ENCODE measurements at places on chromosomes 16 and 17. TPM values are rescaled to one million over a fixed set of nuclear protein-coding genes. Genes with fewer than 3 reads are reported as not detected.

The CDH16 gene
- 8.7 TPM for total RNA-seq

The SLC38A8 gene
- not detected for total RNA-seq

The RNU2-1 gene
- 2,768 TPM for total RNA-seq

The TAF1C gene
- 56.5 TPM for total RNA-seq

The SHCBP1 gene
- total RNA-seq: 0.92 TPM

The CMTR2 gene
- 26.0 TPM for total RNA-seq

The NPIPA5 gene
- total RNA-seq: 15.9 TPM

The ARHGAP44 gene
- 40.9 TPM for total RNA-seq

The KRT36 gene
- not detected for total RNA-seq

The GRB7 gene
- 92.8 TPM for total RNA-seq

The PYY gene
- not detected for total RNA-seq

The C17orf100 gene
- total RNA-seq: 3.3 TPM

The PRSS53 gene
- 4.5 TPM for total RNA-seq

The PITPNM3 gene
- 15.2 TPM for total RNA-seq

The ACOX1 gene
- total RNA-seq: 102 TPM

- peak; percentile 65 for DNase-seq
These were observed 23.0 kb downstream of the RARA start for GRCh38 chr17:40331743-40332641.

DNA sequence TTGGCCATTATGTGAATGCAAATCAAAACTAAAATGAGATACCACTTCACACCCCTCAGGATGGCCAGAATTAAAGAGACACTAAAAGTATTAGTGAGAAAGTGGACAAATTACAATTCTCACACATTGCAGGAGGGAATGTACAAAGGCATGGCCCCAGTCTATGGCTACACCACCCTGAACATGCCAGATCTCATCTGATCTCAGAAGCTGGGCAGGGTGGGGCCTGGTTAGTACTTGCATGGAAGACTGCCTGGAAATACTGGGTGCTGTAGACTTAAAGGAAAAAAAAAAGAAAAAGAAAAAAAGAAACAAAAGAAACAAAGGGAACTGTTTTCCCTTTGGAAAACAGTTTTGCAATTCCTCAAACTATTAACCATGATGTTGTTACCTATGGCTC lies 97.0 kb upstream of the RBL2 start:
- no peak for DNase-seq

DNA sequence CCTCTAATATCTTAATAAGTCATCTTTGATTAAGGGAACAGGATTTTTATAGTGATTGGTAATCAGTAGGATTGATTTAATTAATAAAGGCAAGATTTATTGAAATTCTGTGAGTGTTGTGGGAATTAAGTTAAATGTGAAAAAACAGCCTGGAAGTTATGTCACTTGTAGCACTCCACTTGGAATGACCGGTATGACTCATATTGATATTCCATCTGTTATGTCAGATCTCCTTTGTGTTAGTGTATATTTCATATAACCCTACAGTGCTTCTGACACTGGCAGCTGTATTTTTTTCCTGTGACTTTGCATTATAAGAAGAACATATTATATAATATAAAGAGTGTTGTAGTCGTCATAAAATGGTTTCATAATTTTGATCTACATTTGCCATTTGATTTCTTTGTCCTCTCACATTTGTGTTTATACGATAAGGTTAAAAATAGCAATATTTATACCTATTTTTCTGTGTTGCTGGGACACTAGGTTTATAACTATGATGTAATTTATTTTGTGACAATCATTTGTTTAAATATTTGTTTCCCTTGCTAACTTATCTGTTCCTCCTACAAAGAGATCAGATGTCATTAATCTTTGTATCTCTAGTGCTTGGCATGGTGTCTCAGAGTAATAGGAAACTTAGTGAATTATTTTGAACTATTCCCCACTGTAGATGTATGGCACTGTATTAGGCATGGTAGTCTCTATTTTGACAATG lies 249.0 kb downstream of the BCAS3 start:
- no peak for DNase-seq

- no peak for DNase-seq
These were observed 305.0 kb upstream of the MON1B start for GRCh38 chr16:76885776-76886537.

GRCh38 chr16:67803894-67804293 lies 2.5 kb downstream of the RANBP10 start:
- DNase-seq: no peak

GRCh38 chr16:66175058-66175457 lies 191.4 kb upstream of the CDH5 start:
- no peak for DNase-seq

- DNase-seq: no peak
These were observed 1.8 kb downstream of the CNTNAP4 start for GRCh38 chr16:76278980-76279379.

DNA sequence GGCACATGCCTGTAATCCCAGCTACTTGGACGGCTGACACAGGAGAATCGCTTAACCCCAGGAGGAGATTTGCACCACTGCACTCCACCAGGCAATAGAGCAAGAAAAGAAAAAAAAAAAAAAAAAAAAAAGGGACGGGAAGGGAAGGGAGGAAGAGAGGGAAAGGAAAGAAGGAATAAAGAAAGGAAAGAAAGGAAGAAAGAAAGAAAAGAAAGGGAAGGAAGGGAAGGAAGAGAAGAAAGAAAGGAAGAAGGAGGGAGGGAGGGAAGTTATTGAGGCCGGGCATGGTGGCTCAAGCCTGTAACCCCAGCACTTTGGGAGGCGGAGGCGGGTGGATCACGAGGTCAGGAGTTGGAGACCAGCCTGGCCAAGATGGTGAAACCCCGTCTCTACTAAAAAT lies 50.4 kb upstream of the STAC2 start:
- DNase-seq: no peak

GRCh38 chr17:41914358-41914766 lies 4.4 kb downstream of the ACLY start:
- DNase-seq: no peak

DNA sequence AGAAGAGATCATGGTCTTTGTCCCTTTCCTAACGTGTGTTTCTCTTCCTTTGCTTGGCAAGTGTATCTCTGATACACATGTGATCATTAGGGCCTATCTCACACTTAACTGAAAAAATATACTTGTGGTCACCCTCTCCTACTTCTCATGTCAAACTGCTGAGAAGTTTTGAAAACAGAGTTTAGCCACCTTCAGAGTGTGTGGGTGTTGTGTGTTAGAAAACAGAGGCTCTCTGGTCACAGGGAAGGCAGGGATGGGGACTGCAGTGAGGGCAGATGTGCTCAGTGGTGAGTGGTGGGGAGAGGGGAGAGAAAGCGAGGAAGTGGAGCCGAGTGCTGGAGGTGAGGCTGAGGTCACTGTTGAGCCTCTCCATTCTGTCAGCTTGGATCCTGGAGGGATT lies 29.4 kb downstream of the GRB7 start:
- DNase-seq: no peak

DNA sequence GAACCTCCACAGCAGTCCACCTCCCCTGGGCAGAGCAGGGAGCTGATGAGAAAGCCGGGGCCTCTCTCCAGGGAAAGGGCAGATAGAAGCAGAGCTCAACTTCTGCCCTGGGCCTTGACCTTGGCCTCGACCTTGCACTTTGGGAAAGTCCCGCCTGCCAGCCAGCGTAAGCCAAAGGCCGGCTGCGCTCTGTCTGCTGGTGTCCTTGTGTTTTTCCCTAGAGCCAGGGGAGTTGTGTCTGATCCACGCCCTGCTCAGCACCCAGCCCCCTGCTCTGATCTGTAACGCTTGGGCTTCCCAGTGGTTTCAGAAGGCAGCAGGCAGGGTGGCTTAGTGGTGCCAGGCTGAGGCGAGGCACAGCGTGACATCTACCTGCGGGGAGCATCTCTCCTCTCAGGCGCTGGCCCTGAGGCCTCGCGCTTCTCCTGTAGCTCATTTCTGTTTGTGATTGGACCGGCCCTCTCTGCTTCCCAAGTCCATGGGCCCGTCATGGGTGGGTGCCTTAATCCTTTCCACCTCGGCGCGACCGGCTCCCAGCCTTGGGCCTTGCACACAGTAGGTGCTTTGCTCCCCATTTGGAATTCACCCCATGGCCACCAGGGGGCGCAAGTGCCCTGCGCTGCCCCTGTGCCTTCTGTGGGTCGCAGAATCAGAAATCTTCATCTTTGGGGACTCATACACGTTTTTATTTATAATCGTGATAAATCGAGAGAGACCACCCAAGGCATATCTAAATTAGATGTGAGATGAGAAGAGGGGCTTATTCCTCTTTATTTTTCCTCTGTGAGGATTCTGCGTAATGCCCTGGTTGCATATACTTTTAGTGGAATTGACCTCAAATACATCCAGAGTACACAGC lies 24.2 kb downstream of the SGSH start:
- no peak for DNase-seq

GRCh38 chr16:54244061-54244886 lies 42.3 kb downstream of the IRX3 start:
- DNase-seq: no peak

GRCh38 chr17:7674934-7675333 lies 12.4 kb downstream of the TP53 start:
- no peak for DNase-seq

- no peak for DNase-seq
These were observed 1044.6 kb downstream of the CDH11 start for GRCh38 chr16:64077242-64077641.

- DNase-seq: peak; percentile 33
These were observed 18.6 kb downstream of the ALOX12B start for GRCh38 chr17:8068736-8069586.

GRCh38 chr17:51640108-51640622 lies 379.8 kb downstream of the UTP18 start:
- DNase-seq: no peak

DNA sequence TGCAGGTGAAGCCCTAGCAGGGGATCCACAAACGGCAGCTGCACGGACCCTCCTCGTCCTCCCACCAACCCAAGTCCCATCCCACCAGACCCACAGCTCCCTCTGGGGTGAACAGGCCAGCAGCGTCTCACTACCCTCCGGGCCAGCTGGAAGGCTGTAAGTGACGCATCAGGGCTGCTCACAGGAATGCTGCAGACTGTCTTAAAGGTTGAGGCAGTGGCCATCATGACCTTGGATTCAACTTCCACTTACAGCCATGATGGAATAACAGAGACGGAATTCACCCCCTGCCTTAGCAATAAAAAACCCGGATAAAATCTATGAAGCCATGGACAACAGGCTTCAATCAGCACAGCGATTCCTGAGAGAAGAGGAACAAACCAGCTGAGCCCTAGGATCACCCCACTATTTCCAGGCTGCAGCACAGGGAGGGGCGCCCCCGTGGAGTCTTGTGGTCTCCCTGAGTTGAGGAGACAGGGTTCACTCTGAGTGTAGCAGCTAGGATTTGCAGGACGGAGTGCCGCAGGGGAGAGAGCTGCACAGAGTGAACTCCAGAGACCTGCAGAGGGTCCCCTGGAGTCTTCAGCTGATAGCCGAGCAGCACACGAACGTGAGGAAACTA lies 10.5 kb downstream of the FAM83G start:
- no peak for DNase-seq

DNA sequence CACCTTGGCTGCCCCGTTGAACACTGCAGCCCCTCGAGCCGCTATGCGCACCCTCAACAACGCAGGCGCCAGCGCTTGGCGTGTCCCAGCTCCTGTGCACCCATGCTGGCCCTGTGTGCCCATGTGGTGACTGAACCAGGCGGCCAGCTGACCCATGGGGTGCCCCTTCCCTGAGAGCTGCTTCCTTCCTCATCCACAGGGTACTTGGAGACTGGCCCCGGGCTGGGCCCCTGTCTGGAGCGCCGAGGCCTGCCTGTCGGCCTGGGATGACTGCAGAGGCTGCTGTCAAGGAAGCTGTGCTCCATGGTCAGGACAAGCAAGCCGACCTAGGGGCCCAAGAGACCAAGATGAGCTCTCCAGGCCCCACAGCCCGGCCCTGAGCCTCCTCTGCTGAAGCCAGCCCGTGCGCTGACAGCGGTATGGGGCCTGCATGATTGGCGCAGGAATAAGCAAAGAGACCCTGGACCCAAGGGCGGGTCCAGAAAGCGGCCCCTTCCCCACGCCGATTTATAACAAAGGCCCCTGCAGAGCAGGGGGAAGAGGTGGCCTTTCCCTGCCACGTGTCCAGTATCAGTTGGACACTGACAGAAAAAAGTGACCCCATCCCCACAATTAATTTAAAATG lies 21.6 kb upstream of the BAHCC1 start:
- DNase-seq: no peak

GRCh38 chr16:65318138-65318537 lies 196.3 kb upstream of the CDH11 start:
- no peak for DNase-seq

DNA sequence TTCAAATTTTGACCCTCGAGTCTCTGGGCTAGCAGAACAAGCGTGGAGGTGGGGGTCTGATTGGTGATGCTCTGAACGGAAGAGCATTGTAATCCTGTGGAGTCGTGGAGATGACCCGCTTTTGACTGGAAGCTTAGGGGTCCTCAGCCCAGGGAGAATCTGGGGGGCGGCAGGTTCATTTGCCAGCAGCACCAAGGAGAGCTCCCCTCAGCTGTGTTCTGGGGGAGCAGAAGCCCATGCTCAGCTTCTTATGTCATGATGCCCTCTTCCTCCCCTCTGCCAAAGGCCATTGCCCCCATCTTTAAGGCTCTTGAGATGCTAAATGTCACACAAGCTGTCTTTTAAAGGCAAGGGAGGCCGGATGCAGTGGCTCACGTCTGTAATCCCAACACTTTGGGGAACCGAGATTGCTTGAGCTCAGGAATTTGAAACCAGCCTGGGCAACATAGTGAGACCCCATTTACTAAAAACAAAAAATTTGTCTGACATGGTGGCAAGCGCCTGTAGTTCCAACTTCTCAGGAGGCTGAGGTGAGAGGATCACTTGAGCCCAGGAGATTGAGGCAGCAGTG lies 19.3 kb downstream of the LDHD start:
- no peak for DNase-seq

- DNase-seq: no peak
These were observed 667 bp downstream of the OGFOD1 start for GRCh38 chr16:56451753-56452689.

- DNase-seq: no peak
These were observed 412.2 kb downstream of the ZFHX3 start for GRCh38 chr16:72635694-72636093.

- no peak for DNase-seq
These were observed 14.7 kb downstream of the PHKB start for GRCh38 chr16:47475786-47476185.

- no peak for DNase-seq
These were observed 33.6 kb upstream of the CACNG4 start for GRCh38 chr17:66930933-66931332.

DNA sequence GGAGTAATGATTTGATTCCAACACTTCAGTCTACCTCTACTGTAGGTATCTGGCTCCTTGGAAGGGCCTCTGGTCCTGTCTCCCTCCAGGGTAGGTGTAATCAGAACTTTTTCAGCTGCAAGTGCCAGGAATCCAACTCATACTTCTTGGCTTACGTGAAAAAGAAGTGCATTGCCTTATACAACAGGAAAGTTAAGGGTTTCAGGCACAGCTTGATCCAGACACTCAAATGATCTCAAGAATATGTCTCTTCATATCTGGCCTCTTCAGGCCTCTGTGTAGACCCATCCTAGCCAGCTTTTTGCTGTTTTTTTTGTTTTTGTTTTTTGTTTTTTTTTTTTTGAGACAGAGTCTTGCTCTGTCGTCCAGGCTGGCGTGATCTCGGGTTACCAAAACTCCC lies 4.2 kb upstream of the CORO1A start:
- DNase-seq: no peak

- no peak for DNase-seq
These were observed 3.0 kb downstream of the SETD6 start for GRCh38 chr16:58518083-58518979.

- DNase-seq: no peak
These were observed 47.6 kb downstream of the SEC14L1 start for GRCh38 chr17:77188084-77189066.

- no peak for DNase-seq
These were observed 113.9 kb upstream of the TBX2 start for GRCh38 chr17:61285526-61286320.

GRCh38 chr17:66950325-66950724 lies 14.2 kb upstream of the CACNG4 start:
- DNase-seq: no peak
